ENCODE measurements at places on chromosomes 1 and 21.

GRCh38 chr1:218284377-218284916 is 646 bp upstream of the RRP15 start:
- DNase-seq: no peak

GRCh38 chr1:221488550-221488949 is 253.3 kb downstream of the DUSP10 start:
- no peak for DNase-seq

GRCh38 chr1:29801003-29801402 is 564.7 kb downstream of the PTPRU start:
- DNase-seq: no peak

- no peak for DNase-seq
Measured at GRCh38 chr1:221782477-221782876, 40.6 kb upstream of the DUSP10 start.

DNA sequence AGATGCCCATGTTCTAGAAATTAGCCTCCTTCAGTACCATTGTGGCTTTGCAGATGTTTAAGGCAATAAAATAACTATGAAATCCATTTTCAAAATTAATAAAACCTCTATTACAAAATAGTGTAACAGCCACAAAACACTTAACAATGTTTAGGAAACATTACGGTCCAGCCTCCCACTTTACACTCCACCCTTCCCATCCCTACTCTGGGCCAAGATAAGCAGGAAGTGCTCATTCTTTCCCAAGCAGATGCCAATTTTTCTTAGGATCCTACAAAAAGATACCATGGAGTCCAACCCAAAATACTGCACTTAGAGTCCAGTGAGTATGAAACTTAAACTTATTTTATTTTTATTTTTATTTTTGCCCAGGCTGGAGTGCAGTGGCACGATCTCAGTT is 150.8 kb downstream of the NR5A2 start:
- DNase-seq: no peak

Measured in activated CD4-positive, alpha-beta T cell treated with anti-CD3 and anti-CD28 coated beads, Interleukin-2, amount 10 ng/mL, durations not matched to agents 24 days and 14 days (primary cell).